ENCODE measurements at places on chromosomes 11 and 22. TPM values are rescaled to one million over a fixed set of nuclear protein-coding genes. Genes with fewer than 3 reads are reported as not detected.
A peak's percentile ranks its signal among the peaks of the same experiment; 100 is the strongest.

DNA sequence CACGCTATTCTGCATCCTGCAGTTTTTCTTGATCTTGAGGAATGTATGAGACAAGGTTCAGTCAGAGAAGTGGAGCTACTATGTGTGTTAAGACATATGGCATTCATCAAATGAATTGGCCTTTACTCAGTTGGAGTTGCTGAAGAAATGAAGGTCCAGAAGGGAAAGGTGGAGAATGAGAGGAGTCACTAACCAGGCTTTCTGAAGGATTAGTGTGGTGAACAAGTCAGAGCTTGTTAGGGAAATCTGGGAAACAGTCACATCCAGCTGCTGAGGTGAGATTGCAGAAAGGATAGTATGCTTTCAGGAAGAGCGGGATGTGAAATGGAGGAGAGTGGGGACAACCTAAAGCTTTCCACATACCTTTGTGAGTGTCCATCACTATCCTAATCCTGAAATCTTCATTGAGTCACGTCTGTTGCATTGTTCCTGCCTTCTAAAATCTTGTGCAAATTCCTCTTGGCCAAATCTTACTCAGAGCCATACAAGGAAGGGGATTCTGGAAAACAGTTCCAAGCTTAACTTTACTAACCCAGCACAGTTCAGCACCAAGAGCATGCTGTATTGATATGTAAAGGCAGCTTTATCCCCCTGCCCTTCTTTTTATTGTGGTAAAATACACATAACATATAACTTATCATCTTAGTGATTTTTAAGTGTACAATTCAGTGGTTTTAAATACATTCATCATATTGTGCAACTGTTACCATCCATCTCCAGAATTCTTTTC lies 11.4 kb upstream of the PITPNB start:
- H3K27ac ChIP-seq, result peak overlapping the region; percentile 65
- no peak overlapping the region for H3K4me3 ChIP-seq
- H3K4me1 ChIP-seq, result peaks cover 13% of the 10 kb centered on the region
- peak; percentile 18 for DNase-seq
- no peaks in the 10 kb centered on the region for H3K36me3 ChIP-seq
- H3K27me3 ChIP-seq, result no peaks in the 10 kb centered on the region

DNA sequence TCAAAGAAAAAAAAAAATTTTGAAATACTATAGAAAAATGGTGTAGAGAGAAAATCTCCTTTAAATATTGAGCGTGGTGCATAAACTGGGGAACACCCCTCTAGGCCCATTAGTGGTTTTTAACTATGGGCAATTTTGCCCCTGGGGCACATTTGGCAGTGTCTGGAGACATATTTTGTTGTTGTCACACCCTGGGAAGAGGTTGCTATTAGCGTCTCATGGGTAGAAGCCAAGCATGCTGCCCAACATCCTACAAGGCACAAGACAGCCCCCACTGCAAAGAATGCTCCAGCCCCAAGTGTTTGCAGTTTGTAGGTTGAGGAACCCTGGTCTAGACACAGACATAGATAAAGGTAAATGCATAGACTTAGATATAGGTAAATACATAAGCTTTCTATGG lies 92.6 kb downstream of the KIAA1671 start:
- no peaks in the 10 kb centered on the region for H3K4me1 ChIP-seq
- H3K4me3 ChIP-seq, result no peak overlapping the region
- DNase-seq, result no peak
- no peaks in the 10 kb centered on the region for H3K27me3 ChIP-seq
- H3K27ac ChIP-seq, result no peak overlapping the region

The MOB2 gene
- 17.6 TPM for total RNA-seq

- no peaks in the 10 kb centered on the region for H3K27me3 ChIP-seq
- peaks cover 18% of the 10 kb centered on the region for H3K4me1 ChIP-seq
Observed at GRCh38 chr11:100816823-100817222, 129.7 kb downstream of the ARHGAP42 start.

- H3K36me3 ChIP-seq, result no peaks in the 10 kb centered on the region
- DNase-seq, result no peak
- no peak overlapping the region for H3K27ac ChIP-seq
Observed at GRCh38 chr11:85301895-85302678, 325.1 kb downstream of the DLG2 start.

DNA sequence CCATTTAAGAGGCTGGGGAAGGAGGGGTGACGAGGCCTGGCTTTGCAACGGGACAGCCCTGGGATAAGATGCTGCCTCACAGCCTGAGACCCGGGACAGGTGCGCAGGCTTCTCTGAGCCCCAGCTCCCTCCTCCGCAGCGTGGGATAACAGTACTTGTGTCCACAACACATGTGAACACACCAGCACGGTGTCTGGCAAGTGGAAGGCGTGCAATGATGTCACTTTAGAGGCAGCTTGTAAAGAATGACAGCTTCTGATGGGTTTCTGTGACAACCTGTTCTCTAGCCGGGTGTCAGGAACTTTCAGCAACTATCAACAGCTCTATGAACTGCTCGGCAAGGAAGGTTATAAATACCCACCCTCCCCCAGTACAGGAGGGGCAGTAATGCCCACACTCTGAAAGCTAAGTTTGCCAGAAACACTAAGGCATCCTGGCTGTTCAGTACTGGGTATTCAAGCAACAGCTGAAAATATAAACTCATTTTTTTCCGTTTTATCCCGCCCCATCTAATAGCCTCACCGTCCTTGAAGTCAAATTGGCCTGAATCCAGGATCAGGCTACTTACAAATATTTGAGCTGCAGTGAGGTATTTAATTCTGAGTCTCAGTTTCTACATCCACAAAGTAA lies 59.7 kb downstream of the MYH9 start:
- H3K36me3 ChIP-seq, result no peaks in the 10 kb centered on the region
- H3K4me3 ChIP-seq, result no peak overlapping the region
- H3K27me3 ChIP-seq, result no peaks in the 10 kb centered on the region
- DNase-seq, result no peak
- peaks cover 28% of the 10 kb centered on the region for H3K4me1 ChIP-seq

- H3K27ac ChIP-seq, result no peak overlapping the region
- DNase-seq, result no peak
- no peak overlapping the region for H3K4me3 ChIP-seq
- H3K4me1 ChIP-seq, result peaks cover 12% of the 10 kb centered on the region
Observed at GRCh38 chr22:30253205-30253852, 6.8 kb upstream of the LIF start.

DNA sequence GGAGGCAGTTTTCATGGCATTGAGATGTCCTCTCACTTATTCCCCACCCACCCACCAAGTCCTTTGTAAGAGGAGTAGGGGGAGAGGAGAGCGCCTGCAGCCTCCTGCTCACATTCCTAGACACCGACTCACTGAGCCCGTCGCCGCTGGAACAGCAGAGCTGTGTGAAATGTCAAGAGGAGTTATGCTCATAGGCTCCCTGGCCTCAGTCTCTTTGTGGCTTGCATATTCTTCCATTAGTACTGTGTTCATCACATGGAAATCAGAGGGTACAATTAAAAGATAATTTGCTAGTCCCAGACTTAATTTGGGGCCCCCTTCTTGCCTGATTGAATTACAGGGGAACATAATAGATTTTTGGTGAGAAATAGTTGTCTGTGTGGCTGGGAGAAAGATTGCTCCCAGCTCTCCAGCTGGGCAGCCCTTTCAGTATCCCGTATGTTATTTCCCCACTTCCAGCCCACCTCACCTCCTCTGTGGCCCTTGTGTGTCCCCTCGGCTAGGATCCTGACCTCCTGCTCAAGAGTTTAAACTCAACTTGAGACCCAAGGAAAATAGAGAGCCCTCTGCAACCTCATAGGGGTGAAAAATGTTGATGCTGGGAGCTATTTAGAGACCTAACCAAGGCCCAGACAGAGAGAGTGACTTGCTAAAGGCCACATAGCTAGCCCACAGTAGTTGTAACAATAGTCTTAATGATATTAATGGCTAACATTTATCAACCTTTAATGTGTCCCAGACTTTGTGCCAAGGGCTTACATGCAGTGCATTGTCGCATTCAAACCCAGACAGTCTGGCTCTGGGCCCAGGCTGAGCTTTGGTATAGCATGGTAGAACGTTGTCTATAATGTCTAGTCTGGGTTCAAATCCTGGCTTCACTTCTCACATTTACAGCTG lies 32.2 kb downstream of the LIMK2 start:
- H3K27me3 ChIP-seq, result no peaks in the 10 kb centered on the region
- peaks cover 22% of the 10 kb centered on the region for H3K4me1 ChIP-seq
- H3K27ac ChIP-seq, result no peak overlapping the region
- no peak overlapping the region for H3K4me3 ChIP-seq
- peak; percentile 46 for DNase-seq

The PCSK7 gene
- total RNA-seq, result 14.2 TPM

DNA sequence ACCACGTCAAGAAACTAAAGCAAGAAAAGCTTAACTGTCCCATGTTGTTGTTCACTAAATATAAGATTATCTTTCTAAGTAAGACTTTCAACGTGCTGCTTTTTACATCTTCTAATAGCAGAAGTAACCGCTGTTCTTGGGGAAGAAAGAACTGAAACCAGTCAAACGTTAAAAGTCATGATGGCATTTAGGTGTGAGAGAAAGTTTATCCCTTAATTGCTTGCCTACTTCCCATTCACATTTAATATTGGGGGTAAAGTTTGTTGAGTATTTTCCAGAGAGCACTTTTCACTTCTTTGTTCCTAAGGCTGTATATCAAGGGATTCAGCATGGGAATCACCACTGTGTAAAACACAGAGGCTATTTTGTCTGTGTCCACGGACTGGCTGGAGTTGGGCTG lies 970 bp downstream of the OR5B21 start:
- no peak for DNase-seq
- H3K27ac ChIP-seq, result no peak overlapping the region
- H3K4me1 ChIP-seq, result no peaks in the 10 kb centered on the region
- H3K4me3 ChIP-seq, result no peak overlapping the region
- no peaks in the 10 kb centered on the region for H3K27me3 ChIP-seq
- H3K36me3 ChIP-seq, result no peaks in the 10 kb centered on the region

- H3K4me3 ChIP-seq, result no peak overlapping the region
- H3K36me3 ChIP-seq, result no peaks in the 10 kb centered on the region
- H3K27me3 ChIP-seq, result peaks cover 79% of the 10 kb centered on the region
- H3K4me1 ChIP-seq, result no peaks in the 10 kb centered on the region
Observed at GRCh38 chr22:19772422-19772672, 11.8 kb downstream of the TBX1 start.

The DKK3 gene
- total RNA-seq, result 23.9 TPM

DNA sequence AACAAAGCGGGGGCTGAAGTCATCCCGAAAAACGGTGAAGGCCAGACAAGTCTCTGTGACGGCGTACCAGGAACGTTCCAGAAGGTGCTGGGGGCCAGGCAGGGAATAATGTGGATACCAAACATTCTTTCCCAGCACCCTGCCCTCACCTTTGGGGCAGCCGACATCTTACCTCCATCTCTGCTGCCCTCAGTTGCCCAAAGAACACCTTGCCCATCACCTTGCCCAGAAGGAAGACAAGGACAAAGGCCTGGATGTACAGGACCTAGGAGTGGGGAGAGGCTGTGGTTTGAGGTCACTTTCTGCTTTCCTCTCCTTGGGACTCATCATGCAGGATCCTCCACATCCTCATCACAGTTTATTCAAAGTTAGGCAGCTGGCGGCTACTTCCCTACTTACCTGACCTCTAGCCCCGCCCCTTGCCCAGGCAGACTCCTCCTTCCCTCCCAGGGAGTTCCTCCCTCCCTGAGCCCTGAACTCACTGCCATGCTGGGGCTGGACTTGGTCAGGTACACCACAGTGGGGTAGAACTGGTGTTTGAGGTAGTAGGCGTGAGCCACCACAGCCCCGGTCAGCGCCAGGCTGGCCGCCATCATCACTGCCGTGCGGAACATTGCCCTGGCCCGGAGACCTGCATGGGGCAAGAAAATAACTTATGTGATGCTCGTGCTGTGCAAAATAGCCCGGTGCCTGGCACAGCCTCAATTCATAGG lies 1.2 kb downstream of the SYVN1 start:
- peak overlapping the region; percentile 93 for H3K4me3 ChIP-seq
- peak; percentile 54 for DNase-seq
- no peak overlapping the region for H3K27ac ChIP-seq
- peaks cover 8% of the 10 kb centered on the region for H3K4me1 ChIP-seq
- H3K27me3 ChIP-seq, result no peaks in the 10 kb centered on the region
- no peaks in the 10 kb centered on the region for H3K36me3 ChIP-seq

DNA sequence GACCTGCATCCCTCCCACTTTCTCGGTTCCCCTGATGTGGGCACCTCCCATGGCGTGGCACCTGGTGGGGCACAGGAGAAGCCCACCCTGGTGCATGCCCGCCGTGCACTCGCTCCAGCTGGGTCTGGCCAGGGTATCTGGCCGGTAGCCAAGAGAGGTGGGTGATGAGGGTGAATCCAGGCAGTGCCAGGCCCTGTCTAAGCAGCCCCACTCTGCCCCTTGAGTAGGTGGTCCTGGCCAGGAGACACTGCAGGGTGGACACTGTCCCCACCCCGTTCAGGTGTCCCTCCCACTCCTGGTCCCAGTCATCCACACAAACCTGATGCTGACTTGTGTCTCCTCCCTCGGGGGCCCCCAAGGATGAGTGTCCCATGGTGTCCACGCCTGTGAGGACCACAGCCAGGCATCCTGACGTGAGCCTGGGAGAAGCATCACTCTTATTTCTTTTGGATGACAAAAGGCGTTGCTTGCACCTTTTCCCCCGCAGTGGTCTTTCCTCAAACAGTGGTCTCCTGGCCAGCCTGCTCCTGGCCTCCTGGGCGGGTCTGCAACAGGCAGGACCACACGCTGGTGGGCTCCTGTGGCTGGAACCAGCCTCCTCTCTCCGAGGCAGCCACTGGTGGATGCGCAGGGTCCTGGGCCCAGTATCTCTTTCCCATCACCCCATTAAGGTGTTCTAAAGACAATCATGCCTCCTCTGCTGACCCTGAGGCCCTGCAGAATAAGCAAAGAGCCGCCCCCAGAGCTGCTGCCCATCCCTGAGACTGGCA lies 922.3 kb downstream of the BRD1 start:
- no peaks in the 10 kb centered on the region for H3K4me1 ChIP-seq
- no peak for DNase-seq
- H3K36me3 ChIP-seq, result no peaks in the 10 kb centered on the region
- no peak overlapping the region for H3K4me3 ChIP-seq
- H3K27ac ChIP-seq, result no peak overlapping the region

The NUMA1 gene
- 130 TPM for total RNA-seq

DNA sequence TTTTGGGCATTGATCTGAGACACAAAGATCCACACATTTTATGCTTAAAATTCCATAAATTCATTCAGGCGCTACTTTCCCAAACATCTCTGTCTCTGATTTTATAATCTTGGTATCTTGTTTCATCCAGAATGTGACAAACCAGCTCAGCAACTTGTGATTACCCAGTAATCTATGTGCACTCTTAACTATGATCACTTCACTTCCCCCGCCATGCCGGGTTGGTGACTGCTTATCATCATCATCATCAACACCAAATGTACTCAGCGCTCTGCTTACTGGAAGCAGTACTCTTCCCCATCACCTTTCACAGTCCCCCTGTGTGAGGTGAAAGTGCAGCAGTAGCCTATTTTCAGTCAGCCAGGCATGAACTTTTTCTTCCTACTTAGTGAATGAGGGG lies 15.2 kb upstream of the MMP7 start:
- no peak for DNase-seq
- H3K36me3 ChIP-seq, result no peaks in the 10 kb centered on the region
- H3K27ac ChIP-seq, result no peak overlapping the region
- no peak overlapping the region for H3K4me3 ChIP-seq
- H3K27me3 ChIP-seq, result no peaks in the 10 kb centered on the region

The PLA2G3 gene
- 3.6 TPM for total RNA-seq

All from neural progenitor cell (in vitro differentiated cells).